NCI-H1105 (cell line): ENCODE measurements at places on chromosomes 2 and 18.
A peak's percentile ranks its signal among the peaks of the same experiment; 100 is the strongest.

GRCh38 chr18:59271606-59272220, 1.5 kb downstream of the RAX start:
- DNase-seq: no peak

DNA sequence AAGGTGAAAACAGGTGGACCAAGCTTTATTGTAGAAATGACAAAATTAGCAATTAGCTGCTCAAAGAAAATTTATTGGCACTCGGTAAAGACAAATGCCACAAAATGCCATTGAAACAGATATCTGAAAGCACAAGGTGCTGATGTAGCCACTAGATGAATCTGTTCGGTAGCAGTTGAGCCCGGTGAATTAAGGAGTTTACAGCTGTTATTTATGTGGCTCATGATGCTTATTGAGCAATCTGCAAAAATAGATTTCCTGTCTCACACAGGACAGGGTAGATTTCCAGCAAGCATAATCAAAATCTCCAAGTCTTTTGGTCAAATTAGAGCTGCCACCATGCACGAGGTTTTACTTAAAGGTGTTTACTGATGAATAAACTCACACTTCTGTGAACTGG, 182.2 kb downstream of the PPP1R1C start:
- no peak for DNase-seq

GRCh38 chr2:164205347-164205746, 415.9 kb downstream of the GRB14 start:
- no peak for DNase-seq

DNA sequence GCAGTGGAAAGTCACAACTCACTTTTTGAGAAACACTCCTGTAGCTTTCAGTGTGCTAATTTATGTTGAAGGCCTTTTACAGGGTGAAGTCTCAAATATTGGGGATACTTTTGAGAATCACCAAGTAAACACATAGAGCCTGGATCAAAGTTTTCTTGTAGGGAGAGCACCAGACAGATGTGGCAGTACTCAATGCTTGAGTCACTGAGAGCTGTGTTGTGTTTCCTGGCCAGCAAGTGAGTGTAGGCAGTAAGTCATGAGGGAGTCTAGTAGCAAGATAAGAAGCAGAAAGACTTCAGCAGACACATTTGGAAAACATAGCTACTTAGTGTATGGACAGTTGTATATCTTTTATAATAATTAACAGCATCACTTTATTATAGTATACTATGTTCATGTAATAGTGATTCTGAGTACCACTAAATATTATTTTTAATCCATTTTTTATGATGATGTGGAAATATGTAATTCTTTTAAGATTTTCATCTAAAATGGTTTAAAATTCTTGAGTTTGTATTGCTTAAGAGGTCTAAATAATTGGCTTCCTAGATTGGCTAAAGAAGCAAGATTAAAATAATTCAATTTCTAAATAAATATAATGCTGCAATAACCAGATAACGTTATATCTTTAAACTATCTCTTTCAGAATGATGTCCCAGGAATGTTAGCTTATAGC, 12.8 kb downstream of the PSMD1 start:
- no peak for DNase-seq

DNA sequence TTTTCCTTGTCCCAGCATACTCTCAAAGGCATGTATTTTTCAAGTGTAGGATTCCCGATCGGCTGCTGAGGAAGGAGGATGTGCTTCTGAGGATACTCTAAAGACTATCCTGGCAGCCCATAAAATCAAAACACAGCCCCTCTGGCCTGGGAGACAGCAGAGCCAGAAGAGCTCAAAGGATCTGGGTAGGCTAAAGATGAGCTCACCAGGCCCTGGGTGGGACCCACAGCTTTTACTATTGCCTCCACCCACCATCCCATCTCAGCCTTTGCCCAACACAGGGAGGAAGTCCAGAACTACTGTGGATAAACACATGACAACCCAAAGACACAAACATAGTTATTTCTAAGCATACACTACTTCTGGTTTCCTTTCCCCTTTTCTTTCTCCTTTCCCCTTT, 79.1 kb upstream of the ZFP36L2 start:
- no peak for DNase-seq

DNA sequence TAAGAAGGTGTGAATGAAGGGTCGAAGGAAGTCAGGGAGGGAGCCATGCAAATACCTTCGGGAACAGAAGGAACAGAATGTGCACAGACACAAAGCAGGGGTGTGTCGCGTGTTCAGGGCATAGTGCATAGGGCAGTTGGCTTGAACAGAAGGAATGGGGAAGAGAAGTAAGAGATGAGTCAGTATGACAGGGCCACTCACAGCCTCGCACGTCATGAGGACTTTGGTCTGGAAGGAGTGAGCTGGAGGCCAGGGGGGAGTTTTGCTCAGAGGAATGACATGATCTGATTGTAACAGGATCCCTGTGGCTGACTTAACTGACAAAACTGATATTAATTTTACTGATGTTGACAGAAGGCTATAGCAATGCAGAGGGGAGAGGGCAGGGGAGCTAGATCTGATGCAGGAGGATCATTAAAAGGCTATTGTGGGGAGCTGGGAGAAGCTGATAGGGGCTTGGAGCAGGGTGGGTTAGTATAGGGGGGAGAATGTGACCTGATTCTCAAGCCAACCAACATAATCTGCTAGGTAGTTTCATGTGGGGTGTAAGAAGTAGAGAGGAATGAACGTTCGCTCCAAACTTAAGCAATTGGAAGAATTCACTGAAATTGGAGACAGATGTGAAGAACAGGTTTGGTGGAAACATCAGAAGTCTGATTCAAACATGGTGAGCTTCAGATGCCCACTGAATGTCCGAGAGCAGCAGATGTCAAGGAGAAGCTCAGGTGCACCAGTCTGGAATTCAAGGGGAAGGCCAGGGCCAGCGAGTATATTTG, 60.4 kb upstream of the COPS8 start:
- no peak for DNase-seq

- DNase-seq: no peak
These were observed 479.4 kb upstream of the ZEB2 start for GRCh38 chr2:144999071-144999875.

DNA sequence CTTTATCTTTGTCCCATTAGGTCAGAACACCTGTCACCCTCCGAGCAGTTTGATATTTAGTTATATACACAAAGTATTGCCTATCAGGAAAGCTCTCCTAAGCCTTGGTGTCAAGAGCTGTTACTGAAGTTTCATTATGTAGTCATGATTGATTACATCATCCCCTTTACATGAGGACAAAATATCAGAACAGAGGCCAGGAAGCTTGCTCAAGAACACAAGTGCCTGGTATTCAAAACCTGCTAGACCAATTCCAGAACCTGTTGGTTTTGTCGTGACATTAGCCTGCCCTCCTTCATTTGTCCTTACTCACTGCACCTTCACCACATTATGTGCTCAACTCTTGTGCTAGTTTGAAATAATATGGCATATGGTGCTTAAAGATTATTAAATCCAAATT, 377.1 kb downstream of the CDH19 start:
- DNase-seq: no peak

- DNase-seq: no peak
These were observed 4.7 kb upstream of the SLC20A1 start for GRCh38 chr2:112640800-112641675.

DNA sequence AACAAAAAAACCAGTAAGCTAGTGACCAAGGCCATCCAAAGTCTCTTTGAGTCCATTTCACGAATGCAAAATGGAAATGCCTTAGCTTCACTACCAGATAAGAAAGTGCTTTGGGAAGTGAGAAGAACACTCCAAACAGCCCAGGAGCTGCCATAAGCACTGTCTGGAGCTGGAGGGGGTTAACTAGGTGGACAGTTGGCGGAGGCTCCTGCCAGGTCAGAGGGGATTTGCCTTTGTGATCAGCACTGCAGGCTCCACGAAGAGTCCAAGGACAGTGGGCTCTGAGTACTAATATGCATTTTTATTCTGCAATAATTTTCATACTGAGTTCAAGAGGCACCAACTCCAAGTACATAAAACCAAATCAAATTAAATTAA, 233.3 kb upstream of the SMAD2 start:
- DNase-seq: no peak

DNA sequence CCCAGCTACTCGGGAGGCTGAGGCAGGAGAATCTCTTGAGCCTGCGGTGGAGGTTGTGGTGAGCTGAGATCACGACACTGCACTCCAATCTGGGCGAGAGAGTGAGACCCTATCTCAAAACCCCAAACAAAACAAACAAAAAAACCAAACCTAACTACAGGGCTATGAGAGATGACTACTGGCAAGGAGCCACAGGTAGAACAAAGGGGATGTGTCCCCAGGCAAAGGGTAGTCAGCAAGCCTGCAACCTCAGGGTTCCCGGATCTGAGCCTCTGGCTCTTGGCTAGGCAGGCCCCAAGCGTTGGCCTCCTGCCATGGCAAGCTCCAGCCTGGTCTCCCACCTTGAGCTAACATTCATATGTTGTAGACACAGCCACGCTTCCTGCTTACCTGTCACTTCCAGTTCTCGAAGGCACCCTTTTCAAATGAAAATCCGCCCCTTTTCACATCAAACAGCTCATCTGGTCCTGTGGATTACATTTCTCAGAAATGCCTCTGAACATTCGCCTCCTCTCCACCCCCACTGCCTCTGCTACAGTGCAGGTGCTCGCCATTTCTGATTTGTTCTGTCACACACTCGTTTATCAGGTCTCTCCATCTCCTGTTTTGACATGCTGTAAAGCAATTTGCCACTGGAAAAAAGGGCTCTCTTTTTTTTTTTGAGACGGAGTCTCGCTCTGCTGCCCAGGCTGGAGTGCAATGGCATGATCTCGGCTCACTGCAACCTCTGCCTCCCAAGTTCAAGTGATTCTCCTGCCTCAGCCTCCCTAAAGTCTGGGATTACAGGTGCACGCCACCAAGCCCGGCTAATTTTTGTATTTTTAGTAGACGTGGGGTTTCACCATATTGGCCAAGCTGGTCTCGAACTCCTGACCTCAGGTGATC, 13.1 kb upstream of the ACTR3 start:
- peak; percentile 88 for DNase-seq

GRCh38 chr2:85647823-85648526, 20.0 kb downstream of the SFTPB start:
- no peak for DNase-seq

GRCh38 chr2:43518718-43519117, 77.1 kb downstream of the THADA start:
- no peak for DNase-seq

GRCh38 chr2:39920307-39920801, 141.3 kb upstream of the THUMPD2 start:
- no peak for DNase-seq

- no peak for DNase-seq
These were observed 96.8 kb downstream of the SGPP2 start for GRCh38 chr2:222521099-222521498.

DNA sequence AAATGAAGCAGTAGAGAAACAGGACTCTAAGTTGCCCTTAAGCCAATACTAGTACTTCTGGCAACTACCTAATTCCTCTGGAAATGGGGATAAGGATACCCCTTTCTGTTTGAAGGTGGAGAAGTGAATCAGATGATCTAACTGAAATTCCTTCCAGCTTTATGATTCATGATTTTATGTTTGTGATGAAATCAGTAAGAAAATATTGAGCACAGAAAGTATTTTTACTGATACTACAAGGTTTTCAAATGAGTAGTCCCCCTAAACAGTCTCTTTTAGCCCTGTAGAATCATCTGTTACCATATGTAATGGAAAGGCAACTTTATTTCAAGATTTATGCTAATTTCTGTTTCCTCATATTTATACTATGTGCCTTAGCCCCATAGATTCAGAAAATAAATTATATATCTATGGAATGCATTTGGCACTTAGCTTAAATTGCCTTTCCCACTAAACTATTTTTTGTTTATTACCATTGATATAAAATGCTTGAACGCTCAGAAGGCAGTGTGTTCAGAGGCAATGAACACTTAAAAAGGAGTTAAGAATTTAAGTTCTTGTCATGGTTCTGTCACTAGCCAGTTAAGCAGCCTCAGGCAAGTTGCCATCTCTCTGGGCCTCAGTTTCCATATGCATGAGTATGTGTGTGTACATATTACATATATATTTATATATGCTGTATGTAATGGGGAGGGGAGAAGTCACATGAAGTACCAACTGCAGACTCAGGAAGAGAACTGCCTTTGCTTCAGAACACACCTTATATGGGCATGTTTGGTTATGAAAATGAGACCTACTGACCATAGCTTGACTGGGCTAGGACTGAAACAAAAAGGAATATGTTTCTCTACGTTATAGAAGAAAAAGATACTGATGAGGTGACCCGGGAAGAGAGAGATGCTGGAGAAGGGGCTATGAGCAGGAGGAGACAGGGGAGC, 97.7 kb downstream of the CDC42EP3 start:
- no peak for DNase-seq

DNA sequence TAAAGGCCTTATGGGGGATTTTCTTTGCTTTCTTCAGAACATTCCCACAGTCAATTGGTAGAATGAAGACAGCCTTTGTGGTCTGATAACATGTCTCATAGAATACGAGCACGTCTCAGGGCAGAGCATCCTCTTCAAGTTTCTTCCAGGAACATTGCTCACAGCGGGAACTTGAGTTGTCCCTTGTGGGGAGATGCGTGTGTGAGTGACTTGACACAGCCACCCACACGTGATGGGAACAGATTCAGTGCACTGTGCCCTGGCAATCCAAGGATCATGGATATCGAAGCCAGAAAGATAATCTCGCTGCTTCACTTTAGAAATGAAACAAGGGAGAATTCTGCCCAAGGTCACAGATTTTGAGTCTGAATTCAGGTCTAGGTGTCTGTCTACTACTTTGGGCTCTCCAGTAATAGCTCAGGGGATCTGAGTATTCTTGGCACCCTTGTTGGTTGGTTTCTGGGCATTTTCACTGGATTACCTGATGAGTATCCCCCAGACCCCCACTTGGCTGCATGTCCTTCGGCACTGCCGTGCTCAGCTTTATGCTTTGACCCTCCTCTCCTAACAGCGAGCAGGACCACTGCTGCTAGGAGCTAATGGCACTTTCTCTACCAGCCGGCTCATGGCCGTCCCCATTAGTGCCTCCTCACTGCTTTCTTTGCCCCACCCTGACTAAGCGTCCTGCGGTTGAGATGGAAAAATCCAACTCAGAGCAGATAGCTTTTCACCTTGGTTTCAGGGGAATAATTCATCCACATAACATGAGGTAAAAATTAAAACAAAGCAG, 75.9 kb upstream of the FOSL2 start:
- no peak for DNase-seq

DNA sequence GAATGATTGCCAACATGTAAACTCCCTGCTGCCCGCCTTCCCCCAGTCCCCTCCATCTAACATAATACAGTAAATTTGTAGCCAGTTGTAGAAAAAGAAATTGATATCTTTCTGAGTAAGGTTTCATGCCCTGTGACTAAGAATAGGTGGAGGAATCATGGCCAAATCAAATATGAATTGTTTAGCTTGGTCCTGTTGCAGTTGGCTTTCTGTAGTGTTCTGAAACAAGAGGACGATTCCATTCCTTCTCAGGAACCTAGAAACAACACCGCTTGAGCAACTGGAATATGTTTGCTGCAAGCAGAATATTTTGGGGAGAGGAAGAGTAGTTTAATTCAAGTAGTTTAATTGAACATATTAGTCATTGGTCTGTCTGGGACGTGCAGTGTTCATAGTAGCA, 7.0 kb upstream of the DRC1 start:
- DNase-seq: no peak
